ENCODE measurements at places on chromosomes 7 and 10.

DNA sequence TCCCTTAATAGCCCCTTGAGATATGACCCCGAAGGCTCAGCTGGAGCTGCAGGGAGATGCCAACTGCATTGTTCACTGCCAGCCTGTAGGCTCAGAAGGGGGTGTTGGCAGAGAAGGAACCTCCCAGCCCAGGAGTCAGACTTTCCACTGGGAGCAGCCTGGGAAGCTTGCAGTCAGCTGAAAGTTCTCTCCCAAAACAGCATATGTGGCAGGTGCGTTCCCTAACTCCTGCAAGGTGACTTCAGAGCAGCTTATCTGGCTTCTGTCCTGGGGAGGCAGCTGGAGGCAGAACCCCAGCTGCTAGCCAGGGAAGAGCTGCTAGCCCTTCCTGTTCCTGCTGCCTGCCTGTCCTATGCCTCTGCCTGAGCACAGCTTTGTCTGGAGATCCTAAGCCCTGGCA is 8.1 kb downstream of the SFTPA2 start:
- no peak for DNase-seq

- no peak for DNase-seq
Measured at GRCh38 chr10:60304829-60305379, 84.8 kb downstream of the ANK3 start.

GRCh38 chr7:116434820-116435341 is 64.7 kb upstream of the CAV2 start:
- no peak for DNase-seq

- no peak for DNase-seq
Measured at GRCh38 chr10:48708144-48708543, 23.5 kb downstream of the WDFY4 start.

GRCh38 chr10:70137927-70138883 is 5.6 kb upstream of the AIFM2 start:
- DNase-seq, result no peak

DNA sequence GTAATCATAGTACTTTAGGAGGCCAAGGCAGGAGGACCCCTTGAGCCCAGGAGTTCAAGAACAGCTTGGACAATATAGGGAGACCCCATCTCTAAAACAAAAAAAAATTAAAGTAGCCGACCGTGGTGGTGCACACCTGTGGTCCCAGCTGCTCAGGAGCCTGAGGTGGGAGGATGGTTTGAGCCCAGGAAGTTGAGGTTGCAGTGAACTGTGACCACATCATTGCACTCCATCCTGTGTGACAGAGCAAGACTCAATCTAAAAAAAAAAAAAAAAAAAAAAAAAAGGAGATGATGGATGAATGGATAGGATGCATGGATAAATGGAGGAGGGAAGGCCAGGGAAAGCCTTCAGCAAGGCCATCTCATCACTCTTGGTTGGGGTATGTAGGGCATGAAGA is 33.4 kb upstream of the BMPR1A start:
- DNase-seq, result no peak

GRCh38 chr10:25786161-25786560 is 147.9 kb upstream of the MYO3A start:
- DNase-seq, result no peak

DNA sequence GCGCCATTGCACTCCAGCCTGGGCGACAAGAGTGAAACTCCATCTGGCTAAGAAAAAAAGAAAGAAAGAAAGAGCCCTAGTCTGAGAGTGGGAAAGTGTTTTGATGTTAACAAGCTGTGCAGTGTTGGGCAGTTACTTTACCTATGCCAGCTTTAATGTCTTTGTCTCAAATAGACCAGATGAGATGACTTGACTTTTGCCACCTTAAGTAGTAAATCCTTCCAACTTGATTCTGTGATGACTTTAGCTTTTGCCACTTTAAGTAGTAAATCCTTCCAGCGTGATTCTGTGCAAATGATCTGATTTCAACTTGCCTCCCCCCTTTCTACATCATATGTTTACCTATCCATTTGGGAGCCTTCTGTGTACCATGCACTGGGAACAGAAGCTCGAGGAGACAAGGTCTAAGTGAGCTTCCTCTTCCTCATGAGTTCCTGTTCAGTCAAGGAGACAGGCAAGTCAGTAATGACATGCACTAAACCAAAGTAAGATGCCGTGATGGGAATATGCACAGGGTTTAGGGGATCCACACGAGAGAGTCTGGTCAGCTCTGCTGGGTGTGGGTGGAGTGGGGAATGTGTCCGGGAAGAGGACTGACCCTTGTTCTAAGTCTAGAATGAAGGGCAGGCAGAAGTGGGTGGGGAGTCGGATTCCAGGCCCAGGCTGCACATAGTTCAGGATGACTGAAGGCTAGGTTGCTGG is 17.2 kb downstream of the INPP5F start:
- DNase-seq, result no peak

- no peak for DNase-seq
Measured at GRCh38 chr7:77825131-77825530, 26.6 kb downstream of the PHTF2 start.

All from GM19239 (cell line).